Effector CD8-positive, alpha-beta T cell (primary cell): ENCODE measurements at places on chromosomes 7 and 10.

- DNase-seq, result no peak
Measured at GRCh38 chr7:75575488-75576121, 83.5 kb downstream of the SPDYE5 start.

GRCh38 chr10:79061441-79062315, 7.1 kb upstream of the ZMIZ1 start:
- no peak for DNase-seq

DNA sequence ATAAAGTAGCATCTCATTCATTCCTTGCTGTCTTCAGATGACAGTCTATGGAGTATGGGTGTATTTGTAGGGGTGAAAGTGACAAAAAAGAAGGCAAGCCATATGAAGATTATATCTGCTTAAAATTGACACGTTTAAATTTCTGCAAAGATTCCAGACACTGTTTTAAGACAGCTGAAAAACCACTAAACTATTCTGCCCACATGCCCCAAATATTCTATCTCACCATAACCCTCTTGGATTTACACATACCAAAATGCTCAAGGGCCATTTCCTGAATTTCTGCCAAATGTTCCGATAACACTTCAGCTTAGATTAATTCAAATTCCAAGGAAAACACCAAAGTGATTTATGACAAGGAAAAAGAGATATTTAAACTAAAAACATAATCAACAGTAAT, 99.9 kb upstream of the IL6 start:
- DNase-seq, result no peak

DNA sequence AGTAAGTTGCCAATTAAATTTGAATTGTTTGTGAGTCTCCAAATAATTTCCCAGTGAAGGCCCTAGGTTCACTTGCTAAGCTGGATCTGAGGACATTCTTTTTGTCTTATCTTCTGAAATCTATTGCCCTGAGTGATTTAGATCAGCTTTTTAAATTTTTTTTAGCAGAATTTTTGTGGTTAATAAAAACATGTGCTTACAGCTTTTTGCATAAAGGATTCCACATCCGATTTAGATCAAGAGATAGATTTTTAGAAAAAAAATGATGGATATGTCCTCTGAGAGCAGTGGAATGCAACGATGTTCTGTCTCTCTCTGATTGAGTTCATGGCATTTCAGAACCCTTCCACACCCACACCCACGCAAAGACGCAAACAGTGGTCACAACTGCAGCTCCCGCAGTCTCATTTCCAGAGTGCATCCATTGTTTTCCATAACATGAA, 358.8 kb downstream of the SUGCT start:
- no peak for DNase-seq
